ENCODE measurements at places on chromosomes 3 and 15. TPM values are rescaled to one million over a fixed set of nuclear protein-coding genes. Genes with fewer than 3 reads are reported as not detected.

DNA sequence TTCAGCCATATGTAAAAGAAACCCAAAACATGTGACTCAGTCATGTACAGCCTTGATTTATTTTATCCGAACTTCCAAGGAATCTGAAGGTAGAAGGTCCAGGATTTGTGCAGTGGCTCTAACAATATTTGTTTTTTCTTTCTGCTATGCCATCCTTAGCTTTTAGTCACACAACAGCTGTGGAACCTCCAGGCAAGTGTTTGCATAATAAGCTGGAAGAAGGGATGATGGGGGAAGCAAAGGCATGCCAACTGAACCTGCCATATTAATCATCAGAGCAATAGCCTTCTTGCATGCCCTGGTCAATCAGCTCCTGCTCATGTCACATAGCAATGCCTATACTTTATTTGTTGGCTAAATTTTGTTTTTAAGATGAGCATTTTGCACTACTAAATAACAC, 444.7 kb upstream of the ARPP21 start:
- no peak for DNase-seq

DNA sequence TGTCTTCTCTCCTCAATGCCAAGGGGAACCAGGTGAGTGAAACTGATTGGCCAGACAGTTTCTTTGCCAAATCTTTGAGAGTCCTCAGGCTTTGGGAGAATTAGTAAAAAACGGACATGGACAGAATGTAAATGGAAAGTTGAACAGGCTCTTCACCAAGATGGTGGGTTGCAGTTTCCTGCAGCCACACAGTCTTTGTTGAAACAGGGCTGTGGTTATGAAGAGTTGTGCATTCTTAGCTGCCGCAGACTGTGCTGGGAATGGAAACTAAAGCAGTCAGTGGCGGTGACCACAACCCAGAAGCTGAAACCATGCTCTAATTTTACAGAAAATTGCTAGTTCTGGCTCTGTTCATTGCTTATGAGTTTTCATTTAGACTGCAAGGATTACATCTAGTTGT, 42.1 kb upstream of the TASOR start:
- no peak for DNase-seq

GRCh38 chr3:47086071-47086470, 77.8 kb downstream of the SETD2 start:
- no peak for DNase-seq

DNA sequence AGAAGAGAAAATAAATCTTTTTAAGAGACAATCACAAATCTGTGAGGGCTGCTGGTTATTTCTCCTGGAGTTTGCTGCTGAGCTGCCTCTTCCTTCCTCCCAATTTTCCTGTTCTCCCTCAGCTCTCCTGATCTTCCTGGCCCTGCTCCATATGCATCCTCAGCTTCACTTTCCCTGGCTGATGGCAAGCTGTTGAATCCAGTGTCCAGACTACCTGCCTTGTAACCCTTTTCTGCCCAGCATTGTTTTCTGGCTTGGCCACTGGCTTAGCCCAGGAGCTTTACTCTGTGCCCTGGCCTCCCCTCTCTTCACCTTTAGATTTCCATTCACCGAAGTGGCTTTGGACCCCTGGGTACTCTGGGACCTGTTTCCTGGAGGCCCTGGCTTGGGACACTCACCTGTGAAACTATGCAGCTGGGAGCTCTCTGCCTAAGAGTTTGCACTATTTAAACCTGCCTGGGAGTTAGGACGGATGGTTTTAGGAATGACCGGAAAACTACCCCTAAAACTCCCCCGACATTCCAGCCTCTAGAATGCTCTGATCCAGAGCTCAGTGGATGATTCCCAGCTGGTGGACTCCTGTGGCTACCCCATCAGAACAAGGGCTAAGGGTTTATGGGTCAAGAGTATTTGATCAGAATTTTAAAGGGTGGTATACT, 90.0 kb downstream of the RBPMS2 start:
- DNase-seq, result no peak

GRCh38 chr3:18428991-18429745, 4.0 kb upstream of the SATB1 start:
- no peak for DNase-seq

DNA sequence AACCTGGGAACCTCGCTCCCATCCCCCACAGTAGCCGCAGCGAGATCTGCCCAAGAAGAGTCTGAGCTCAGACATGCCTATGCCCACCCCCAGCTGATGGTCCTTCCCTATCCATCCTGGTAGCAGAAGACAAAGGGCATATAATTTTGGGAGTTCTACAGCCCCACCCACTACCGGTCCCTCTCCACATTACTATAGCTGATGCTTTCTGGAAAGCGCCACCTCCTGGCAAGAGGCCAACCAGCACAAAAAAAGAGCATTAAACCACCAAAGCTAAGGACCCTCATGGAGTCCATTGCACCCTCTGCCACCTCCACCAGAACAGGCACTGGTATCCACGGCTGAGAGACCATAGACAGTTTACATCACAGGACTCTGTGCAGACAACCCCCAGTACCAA, 168.4 kb downstream of the MEGF11 start:
- no peak for DNase-seq

ARPIN gene
- 23.3 TPM for total RNA-seq

DNA sequence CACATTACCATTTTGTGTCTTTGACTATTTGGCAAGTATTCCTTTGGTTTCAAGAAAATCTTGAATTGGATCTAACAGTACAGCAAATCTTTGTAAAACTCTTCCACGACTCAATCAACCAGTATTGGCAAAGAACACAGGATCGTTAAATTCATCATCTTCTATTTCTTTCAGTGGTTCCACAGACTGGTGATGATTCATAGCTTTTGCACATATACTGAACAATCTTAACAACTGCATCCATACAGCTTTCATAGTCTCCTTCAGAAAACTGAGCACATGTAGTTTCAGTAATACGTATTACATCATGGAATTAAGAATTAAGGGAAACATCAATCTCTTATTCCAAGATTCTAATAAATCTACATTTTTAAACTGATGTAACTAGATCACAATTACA, 91.6 kb upstream of the LIPC start:
- DNase-seq, result no peak

DNA sequence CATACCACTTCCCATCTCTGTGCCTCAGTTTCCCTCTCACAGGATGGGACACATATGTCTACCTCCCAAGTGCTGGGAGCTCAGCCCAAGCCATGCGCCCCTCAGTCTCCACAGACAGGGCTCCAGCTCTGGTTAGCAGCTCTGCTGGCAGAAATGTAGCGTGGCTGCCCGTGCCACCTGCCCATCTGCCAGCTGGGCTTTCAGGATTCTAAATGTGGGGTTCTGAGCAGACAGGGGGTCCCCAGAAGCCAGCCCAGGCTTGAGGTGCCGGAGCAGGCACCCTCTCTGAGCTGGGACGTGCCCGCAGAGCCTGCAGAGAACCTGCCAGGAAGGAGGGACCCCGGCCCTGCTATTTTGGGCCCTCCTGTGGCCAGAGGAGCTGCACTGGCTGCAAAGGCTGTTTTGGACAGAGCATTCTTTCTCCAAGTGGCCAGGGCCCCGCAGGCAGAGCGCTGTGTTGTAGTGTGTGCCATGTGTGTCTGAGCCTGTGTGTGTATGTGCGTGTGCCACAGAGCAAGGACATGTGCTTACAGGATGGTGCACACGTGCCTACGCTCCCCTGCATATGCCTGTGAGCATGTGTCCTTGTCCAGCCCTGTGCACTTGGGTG, 31.7 kb downstream of the PSTPIP1 start:
- DNase-seq, result no peak

DNA sequence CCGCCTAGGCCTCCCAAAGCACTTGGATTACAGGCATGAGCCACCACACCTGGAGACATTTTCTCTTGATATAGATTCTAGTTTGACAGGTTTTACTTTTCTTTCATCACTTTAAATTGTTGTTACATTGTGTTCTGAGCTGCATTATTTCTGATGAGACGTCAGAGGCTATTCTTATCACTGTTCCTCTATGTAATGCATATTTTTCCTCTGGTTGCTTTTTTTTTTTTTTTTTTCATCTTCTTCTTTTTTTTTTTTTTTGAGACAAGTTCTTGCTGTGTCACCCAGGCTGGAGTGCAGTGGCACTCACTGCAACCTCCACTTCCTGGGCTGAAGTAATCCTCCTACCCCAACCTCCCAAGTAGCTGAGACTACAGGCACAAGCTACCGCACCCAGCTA, 41.2 kb downstream of the TRA2B start:
- no peak for DNase-seq

- no peak for DNase-seq
Measured at GRCh38 chr15:61083788-61084134, 145.3 kb downstream of the RORA start.
